ENCODE measurements at places on chromosomes 1 and 21.
A peak's percentile ranks its signal among the peaks of the same experiment; 100 is the strongest.

DNA sequence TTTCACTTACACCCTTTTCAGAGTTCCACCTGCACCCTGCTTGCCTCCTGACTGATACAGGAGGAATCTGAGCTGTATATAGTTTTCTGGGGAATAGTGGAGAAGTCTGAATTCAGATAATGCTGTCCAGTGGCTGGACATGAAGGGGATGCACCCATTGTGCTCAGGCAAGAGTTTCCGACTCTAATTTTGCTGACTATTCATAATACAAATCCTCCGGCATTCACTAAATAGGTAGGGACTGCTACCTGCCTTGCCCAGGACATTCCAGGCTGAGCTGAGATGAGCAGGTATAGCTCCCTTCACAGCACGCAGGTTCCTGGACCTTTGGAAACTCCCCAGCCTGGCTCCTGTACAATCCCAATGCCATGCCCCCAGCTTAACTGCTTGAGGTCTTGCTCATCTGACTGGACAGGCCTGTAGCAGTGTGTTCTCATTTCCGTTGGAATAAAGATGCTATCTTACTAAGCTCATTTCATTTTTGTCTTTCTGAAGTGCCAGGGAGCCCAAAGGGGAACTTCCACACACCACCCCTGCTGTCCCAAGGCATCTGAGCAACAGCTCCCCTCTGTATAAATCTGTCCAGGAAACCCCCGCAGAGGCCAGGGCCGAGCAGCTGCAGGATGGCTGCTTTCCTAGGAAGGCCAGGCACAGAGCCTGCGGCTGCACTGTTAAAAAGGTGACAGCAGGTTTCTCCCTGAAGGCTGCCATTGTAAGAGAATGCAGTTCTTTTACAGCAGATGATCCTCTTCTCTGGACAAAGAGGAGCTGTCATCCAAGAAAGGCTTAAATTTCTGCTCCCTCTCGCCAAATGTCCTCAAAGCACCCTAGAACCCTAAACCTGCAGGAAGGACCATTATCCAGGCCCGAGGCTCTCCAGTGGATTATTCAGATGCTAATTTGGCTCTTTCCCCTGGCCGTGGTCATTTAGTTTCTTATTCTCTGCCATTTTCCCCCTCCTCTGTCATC, 21.7 kb upstream of the VASH2 start:
- DNase-seq = no peak

DNA sequence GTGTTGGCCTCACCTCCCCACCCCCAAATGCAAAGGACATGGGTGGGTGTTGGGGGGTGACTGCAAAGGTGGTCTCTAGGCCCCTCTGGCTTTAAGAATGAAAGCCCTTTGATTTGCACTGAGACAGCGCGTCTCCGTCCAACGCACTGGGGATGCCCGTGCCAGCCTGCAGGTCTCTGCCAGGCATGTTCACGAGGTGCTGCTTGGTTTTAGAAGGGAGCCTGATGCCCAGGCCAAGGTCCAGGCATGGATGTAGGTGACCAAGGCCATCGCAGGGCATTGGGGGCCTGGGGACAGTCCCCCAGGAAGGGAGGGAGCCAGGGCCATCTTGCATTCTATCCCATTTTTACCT, 363.6 kb upstream of the VAMP3 start:
- DNase-seq = no peak

DNA sequence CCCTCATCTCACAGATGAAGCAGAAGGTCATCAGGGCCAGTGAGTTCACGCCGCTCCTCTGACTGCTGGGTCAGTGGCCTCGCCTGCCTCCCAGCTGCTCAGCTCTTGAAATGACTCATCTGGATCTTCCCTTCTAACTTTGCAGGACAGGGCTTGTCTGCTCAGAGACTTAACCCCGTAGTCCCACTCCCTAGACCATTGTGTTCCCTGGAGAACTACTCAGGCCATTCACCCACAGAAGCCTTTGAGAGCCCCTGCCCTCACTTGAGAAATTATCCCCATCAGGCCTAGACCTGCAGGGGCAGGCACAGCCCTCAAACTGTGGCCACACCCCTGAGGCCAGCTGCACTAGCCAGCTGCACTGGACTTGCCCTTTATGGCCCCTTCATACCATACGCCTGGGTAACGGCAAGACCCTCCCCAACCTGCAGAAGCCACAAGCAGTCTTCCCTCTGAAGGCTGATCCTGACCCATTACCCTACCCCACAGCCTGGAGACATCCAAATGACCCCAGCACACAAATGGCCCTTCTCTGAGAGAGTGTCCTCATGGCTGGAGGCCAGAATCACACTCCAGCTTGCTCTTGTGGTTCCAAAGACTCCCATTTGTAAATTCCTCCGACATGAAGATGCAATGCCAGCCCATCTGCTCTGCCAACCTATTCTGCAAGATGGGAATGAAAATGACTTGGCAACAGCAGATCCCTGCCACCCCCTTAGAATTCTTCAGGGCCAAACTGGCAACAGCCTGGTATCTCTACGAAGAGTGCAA, 33.2 kb downstream of the RCSD1 start:
- no peak for DNase-seq

GRCh38 chr1:43331688-43332087, 5.9 kb upstream of the MPL start:
- no peak for DNase-seq

DNA sequence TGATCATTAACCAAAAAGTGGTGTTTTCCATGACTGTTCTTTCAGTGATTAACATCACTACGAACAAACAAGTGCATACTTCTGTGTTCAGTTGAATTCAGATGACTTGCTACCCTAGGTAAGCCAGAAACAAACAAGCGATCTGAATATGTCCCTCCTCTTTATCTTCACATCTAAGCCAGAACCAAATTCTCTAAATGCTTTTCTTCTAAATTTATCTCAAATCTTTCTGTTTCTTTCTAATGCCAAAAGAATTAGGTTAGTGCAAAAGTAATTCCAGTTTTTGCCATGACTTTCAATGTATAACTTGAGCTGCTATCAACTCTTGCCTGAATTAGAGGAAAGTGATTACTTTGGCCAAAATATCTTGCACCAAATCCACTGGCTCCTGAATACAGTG, 481.2 kb downstream of the COL11A1 start:
- no peak for DNase-seq

GRCh38 chr1:9494936-9495758, 44.1 kb upstream of the SLC25A33 start:
- DNase-seq = peak; percentile 54

DNA sequence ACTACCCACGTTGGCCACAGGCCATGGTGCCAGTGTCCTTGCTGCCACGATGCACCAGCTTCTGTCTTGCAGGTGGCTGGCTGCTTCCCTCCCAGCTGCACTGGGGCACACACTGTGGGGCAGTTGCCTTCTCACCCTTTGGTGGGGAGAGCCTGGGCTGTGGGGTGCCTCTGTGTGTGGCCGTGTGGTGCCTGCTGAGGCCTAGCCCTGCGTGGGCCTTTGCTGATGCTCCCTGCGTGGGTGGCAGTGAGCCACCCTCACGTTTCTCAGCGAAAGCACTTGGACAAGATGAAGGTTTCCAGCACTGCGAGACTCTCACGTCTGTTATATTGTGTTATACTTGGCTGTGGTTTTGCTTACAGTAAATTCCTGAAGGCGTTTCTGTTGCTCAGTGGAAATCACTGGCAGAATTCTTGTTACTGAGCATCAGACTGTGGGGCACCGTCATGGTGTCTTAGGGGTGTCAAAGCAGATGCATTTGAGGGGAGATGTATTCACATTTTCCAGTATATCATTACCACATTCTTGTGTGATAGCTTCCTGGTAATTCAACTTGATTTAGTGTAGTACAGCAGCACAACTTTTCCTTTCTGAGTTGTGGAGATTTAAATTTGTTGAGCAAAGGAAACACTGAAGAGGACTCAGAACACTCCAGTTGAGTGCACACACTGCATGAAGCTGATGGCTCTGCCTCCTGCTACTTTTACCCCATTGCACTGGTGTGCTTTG, 124.7 kb downstream of the PCBP3 start:
- DNase-seq = no peak
